ENCODE measurements at places on chromosomes 2 and 18.

- DNase-seq = peak; percentile 48
Measured at GRCh38 chr2:68185541-68186164, 28.0 kb downstream of the PNO1 start.

GRCh38 chr2:210548031-210548430, 8.4 kb upstream of the CPS1 start:
- DNase-seq = no peak

GRCh38 chr2:120858361-120859106, 122.9 kb downstream of the GLI2 start:
- no peak for DNase-seq

GRCh38 chr18:40159141-40160017, 1795.7 kb upstream of the PIK3C3 start:
- no peak for DNase-seq

DNA sequence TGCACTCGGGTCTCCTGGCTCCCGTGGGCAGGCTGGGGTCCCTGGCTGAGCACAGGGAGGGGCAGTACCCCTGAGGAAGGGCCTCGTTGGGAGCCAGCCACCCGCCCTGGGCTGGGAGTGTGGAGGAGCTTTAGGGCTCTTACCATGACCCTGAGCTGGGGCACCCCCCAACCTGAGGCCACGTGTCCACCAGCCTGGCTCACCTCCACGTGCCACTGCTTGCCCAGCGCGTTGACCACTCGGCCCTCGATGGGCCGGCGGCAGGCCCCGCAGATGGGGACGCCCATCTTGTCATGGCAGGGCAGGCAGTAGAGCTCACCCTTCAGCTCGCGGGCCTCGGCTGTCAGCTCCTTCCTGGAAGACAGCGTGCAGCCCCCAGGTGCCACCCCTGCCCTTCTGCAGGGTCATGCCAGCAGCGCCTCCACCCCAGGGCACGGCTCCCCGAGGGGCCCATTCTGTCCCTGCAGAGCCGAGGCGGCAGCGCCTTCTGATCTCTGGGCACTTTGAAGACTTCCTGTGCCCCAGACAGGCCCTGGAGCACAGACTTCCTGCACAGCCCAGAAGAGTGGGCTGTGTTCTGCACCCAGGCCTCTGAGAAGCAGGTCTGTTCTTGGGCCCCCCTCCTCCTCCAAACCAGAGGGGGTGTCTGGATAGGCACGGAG, 4.0 kb upstream of the GPR17 start:
- DNase-seq = peak; percentile 92

All from DND-41 (cell line).